ENCODE measurements at places on chromosomes 1 and 21.

- DNase-seq: no peak
Observed at GRCh38 chr1:194069168-194069830, 882.9 kb upstream of the B3GALT2 start.

- no peak for DNase-seq
Observed at GRCh38 chr1:226223157-226223785, at the start of gene MIXL1. MIXL1 (plus strand) TSS chr1:226223664; CDS start chr1:226223682, 18 bp downstream.

DNA sequence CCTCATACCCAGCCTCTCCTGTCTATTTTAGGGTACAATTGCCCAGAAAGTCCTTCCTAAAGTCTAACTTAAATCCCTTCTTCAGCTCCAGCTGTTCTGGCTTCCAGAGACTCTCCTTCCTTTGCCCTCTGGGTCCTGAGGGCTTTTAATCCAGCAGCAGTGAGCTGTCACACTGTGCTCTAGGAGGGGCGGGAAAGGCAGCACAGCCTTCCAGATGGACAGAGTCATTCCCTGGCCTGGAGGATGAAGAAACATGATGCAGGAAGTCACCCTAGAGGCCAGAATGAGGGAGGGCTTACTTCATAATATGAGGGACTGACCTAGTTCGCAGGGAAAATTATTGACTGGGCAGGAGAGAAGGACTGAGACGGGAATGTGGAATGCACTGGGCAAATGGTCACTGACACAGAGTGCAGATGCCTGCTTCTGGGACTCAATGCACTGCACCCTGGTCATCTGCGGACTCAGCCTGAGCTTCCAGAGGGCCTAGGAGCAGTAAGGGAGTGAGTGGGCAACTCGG, 1.3 kb downstream of the SH2D2A start:
- no peak for DNase-seq

- no peak for DNase-seq
Observed at GRCh38 chr1:151992303-151993083, 1.2 kb downstream of the S100A10 start.

DNA sequence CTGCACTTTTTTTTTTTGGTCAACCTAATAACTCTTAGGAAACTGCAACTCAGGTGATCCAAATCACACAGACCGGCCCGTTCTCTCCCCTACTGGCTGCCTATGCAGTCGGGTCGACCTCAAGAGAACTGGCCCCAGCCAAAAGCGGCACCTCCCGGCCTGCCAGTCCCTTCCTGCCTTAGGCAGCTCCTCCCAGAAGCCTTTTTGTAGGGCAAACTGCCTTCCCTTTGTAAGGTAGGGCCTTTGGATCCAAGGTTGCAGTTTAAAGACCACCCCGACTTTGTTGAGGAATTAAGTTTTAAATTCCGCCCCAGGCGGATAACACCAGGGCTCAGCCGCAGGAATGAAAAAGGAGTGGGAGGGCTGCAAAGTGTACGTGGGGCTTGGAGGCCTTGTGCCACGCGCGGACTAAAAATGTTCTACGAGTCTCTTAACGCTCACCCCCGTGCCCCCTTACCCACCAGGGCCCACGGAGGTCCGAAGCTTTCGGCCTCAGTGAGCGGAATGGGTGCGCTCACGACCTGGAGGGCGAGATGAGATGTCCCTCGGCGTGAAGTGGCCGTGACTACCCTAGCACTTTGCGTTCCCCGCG, 642 bp upstream of the ST3GAL3 start:
- no peak for DNase-seq

DNA sequence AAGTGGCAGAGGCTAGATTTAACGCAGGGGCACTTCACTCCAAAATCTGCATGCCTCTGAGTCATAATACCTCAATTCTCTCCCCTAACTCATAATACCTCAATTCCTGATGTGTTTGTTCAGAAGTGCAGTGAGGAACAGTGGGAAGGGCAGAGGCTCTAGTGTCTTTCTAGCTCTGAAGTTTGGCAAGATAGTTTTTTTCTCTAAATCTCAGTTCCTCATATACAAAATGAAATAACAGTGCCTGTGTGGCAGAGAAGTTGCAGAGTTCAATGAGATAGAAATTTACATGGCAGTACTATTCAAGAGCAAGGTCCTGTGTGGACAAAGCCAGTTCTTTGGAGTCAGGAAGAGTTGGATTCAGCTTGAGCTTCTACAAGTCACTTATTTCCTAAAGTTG, 9.8 kb downstream of the JUN start:
- no peak for DNase-seq

DNA sequence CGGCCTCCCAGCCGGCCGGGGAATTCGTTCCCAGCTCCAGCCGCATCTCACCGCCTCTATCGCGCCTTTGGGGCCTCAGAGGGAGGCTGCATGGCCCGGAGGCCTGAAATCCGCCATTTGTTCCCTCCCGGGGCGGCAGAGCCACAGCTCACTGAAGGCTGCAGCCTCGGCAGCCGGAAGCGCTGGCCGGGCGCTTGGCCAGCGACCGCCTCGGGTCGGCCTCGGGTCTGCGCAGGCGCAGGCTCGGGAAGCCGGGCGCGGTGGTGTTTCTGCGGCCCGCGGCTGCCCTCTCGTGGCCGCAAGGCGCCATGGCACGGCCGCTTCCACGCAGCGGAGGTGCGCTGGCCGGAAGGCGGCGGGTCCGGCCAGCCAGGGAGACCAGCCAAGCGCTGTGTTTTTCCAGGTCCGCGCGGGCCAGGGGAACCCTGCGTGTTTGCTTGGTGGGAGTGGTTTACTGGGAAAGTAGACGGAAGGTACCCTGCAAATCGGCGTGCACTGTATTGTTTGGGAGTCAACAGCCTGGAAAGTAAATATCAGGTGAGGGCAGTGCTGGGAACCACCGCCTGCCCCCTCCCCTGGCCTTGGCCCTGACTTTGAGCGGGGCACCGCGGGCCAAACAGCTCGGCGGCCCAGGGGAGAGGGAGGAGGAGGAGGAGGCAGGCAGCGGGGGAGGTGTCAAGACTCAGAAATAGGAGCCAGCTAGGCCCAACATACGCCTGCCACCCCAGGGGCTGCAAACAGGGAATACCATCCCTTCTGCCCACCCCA, 52.7 kb upstream of the CD34 start:
- peak; percentile 33 for DNase-seq

DNA sequence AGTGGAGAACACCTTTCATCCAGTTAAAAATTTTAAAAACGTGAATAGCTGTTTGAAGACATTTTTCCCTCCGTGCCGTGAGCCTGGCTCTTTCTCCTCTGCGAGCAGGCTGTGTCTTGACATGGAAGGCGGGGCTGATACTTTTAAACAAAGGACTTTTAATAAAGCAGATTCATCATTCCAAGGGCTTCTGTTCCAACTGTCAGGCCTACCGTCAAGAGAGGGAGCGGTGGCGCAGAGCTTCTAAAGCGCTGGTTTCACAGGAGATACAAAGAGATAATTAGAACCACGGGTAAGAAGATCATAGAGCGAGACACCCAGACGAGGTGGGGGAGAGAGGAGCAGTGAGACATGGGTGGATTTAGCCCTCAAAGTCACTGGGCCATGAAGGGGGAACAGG, 247.4 kb upstream of the C1orf174 start:
- DNase-seq: no peak

- no peak for DNase-seq
Observed at GRCh38 chr1:20847611-20848080, 60.5 kb upstream of the HP1BP3 start.

GRCh38 chr1:48246727-48247126, 24.2 kb downstream of the SLC5A9 start:
- DNase-seq: no peak

DNA sequence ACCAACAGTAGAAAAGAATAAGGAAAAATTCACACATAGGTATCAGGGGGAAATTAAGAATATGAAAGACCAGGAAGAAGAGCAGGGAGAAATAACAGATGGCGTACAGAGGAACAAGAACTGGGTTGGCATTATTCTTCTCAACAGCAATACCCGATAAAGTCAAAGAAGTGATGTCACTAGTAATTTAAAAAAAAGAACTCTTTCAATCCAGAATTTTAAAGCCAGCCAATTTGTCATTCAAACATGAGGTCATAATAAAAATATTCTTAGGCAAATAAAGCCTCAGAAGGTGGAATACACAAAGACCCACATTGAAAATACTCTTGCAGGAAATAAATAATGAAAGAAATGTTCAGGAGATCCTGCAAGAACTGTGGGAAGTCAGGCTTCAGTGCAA, 8.8 kb downstream of the NCMAP start:
- DNase-seq: no peak

- no peak for DNase-seq
Observed at GRCh38 chr21:35925497-35925896, 134.8 kb downstream of the SETD4 start.

- DNase-seq: no peak
Observed at GRCh38 chr1:4022715-4023114, 122.6 kb upstream of the C1orf174 start.

GRCh38 chr21:37866027-37866426, 50.2 kb downstream of the KCNJ6 start:
- DNase-seq: no peak

DNA sequence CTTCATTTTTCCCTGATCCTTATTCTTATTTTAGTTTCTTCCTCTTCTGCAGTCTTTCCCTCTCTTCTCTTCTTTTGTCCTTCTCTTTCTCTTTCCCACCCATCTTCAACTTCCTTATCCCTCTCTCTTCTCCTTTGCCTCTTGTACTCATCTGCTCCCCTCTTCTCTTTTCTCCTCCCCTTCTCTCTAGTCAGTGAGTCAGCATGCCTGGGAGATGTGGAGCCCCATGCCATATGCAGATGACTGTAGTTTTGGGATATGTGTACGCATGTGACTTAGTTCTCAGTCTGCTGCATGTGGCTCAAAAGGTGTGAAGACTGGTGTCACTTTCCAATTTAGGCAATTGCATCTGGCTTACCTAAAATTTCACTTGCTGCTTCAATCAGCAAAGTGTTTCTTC, 10.4 kb downstream of the DNAJC6 start:
- no peak for DNase-seq

GRCh38 chr1:7643530-7643929, 127.6 kb upstream of the VAMP3 start:
- DNase-seq: no peak

- no peak for DNase-seq
Observed at GRCh38 chr1:81157686-81158085, 643.0 kb upstream of the ADGRL2 start.

DNA sequence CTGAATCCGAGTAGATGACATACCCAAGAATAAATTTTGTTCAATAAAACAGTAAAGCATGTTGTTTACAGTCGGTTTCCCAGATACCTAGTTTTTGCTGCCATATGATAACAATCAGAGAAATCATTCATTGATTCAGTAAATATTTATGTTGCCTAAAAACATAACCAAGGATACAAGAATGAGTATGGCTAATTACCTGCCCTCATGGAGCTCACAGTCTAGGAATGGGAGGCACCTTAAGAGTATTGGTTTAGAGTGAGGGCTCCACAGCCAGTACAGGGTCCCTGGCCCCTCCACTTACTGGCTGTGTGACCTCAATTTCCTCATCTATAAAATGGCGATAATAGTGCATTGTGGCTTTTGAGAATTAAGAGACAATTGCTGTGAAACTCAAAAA, 921 bp downstream of the ATP5PB start:
- no peak for DNase-seq

GRCh38 chr1:231678011-231678432, 51.4 kb downstream of the DISC1 start:
- DNase-seq: no peak

DNA sequence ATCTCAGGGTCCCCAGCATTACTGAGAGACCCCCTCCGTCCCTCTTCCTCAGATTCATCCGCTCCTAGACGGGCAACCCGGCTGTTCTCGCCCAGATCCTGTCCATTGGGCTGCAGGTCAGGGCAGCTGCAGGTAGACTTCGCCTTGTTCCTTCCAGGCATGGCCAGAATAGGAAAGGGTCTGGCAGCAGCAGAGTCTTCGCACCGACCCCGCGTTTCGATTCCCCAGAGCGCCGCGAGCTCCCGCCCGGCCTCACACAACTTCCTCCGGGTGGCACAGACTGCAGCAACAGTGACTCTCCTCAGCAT, 265 bp downstream of the NRDC start:
- DNase-seq: no peak

GRCh38 chr1:10387677-10388386, 11.0 kb upstream of the PGD start:
- no peak for DNase-seq

GRCh38 chr21:36381841-36382589, 3.2 kb upstream of the CHAF1B start:
- no peak for DNase-seq
